ENCODE measurements at places on chromosomes 12 and 14.

GRCh38 chr14:47012533-47013280, 361.1 kb upstream of the RPL10L start:
- DNase-seq = no peak

DNA sequence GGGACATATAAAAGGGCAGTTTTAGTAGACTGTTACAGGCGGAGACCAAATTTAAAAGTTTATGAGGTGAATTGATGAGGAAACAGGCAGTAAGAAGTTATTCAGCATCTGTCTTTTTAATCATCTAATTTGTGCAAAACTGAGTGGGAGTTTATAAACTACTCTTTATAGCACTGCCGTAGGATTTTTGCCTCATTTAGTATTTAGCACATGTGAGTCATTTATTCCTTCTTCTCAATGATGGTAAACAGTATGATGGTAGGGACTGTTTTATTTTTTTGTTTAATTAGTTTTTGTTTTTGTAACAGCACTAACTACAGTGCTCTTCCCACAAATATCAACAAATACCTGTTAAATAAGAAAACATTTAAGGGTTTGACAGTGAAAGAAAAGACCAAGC, 20.6 kb downstream of the TOGARAM1 start:
- no peak for DNase-seq

DNA sequence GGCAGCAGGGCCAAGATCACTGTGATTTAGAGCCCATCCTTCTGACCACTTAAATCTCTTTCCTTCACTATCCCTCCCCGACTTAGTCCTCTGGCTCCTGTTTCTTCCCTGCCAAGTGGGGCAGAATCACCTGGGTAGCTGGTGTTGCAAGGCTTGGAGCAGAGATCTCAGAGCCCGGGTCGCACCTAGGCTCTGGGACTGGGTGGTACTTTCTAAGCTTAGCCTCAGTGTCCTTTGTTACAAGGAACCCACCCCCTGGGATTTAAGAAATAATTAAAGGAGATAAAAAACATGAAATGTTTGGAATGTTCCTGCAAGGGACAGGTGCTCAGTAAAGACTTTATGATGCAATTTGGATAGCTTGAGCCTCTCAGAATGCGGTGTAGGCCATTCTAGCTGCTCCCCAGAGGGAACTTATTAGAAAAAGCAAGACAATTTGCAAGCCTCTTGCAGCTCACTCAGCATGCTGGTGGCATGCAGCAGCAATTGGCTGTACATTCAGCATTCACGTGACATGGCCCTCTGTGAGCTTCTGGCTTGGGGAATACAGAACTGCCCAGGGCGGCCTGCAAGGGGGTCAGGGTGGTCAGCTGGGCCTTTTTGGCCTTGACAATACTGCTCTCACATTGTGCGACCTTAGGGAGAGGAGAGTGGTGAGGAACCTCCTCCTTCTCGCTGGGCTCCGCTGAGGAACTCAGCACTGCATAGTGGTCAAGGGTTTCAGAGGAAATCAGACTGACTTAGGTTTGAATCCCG, 16.8 kb downstream of the C14orf132 start:
- DNase-seq = no peak

- no peak for DNase-seq
These were observed 65.3 kb downstream of the NKX2-1 start for GRCh38 chr14:36454599-36455240.

- no peak for DNase-seq
These were observed 108.0 kb upstream of the ARHGAP5 start for GRCh38 chr14:31968956-31969698.

DNA sequence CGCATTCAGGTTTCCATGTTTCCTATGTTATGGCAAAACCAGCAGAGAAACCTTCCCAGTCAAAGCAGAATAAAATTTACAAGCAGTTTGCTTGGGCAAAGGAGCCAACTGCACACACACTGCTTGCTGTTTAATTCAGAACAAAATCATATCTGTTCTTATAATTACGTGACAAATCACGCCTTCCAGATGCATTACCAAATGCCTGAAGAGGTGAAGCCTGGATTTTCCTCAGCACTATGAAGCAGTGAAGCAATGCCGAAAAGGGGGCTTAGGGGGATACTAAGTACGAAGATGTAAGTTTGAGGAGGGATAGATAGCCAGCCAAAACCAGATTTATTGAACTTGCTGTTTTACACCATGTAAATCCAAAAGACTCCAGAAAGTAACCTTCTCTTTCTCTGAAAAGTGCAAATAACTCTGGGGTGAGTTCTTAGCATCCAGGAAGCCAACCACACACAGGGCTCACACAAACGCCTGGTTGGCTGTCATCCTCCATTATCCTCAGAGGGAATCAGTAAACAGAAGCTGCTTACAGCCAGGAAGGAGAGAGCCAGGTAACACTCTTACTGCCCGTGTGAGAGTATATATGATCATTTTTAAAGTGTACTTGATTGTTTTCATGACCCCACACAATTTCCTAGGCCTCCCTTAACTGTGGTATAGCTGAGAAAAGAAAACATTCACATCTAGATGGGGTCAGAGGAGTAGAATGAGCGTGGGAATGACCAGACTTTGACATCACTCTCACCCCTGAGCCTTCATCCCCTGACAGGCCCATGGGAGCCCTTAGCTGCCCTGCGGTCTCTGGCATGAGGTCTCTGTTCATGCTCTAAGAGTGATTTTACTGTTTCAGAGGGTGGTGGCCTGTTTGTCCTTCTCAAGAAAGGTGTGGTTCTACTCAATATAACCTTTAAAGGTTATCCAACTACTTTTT, 442.5 kb downstream of the EGLN3 start:
- no peak for DNase-seq

DNA sequence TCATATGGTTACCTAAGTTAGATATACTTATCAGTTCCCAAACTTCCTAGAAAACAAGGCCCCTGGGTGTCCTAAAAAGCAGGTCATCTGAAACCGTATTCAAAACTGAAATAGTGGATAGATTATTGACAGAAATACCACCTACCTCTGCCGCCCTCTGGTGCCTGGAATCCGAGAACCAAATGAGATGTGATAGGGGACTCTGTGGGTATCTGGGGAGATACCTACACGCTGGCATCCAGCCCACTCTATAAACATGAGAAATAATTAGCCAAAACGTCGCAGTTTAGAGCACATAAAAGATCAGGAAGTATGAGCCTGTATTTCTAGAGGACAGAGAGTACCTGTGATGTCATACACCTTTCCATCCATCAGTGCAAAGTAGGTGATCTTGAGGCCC, 4.4 kb downstream of the ORMDL2 start:
- no peak for DNase-seq

DNA sequence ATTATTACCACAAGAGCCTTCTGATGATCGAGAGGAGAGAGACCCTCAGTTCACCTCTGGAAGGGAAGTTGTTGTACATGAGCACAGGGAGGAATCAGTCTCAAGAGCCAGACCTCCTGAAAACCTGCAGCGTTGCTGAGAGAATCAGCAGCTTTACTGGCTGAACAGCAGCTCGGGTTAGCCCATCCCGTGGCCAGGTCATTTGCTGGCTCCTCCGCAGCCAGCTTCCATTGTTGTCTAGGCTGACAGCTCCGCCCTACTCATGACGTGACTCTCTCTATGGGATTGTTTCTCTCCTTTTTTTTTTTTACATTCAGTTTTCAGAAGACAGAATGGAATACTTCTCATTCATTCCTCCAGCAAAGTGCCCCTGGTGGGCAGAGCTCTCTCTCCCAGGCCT, 69.9 kb downstream of the TGFB3 start:
- DNase-seq = no peak
